ENCODE measurements at places on chromosomes 1 and 21.

GRCh38 chr1:172276120-172276818, 144.2 kb upstream of the C1orf105 start:
- no peak for DNase-seq

- no peak for DNase-seq
These were observed 73.7 kb downstream of the PDE4B start for GRCh38 chr1:65866439-65866838.

- DNase-seq: no peak
These were observed 37.8 kb downstream of the FUBP1 start for GRCh38 chr1:77940921-77941570.

DNA sequence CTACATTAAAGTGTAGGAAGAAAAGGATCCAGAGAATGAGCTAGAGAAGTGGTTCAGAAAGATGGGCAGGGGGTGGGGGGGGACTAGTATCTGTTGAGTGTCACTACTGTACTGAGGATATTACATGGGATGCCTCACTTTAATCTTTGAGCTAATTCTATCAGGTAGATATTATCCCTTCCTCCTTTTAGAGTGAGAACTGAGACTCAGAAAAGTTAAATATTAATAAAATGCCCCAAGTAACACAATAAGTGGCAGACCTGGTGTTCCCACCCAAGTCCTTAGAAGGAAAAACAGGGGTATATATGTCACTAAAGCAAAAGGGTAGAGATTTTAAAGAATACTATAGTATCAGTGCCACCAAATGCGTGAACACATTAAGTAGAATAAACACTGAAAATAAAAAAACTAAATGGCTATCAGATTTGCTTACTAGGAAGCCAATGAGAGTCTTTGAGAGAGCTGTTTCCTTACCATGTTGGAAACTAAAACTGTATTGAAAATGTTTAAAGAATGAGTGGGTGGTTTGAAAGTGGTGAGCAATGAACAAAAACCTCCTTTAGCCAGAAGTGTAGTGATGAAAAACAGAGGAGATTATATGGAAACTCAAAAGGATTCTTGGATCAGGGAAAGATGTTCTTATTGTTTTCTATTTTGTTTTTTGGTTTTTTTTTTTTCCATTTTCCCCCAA, 230.8 kb downstream of the BARHL2 start:
- no peak for DNase-seq

DNA sequence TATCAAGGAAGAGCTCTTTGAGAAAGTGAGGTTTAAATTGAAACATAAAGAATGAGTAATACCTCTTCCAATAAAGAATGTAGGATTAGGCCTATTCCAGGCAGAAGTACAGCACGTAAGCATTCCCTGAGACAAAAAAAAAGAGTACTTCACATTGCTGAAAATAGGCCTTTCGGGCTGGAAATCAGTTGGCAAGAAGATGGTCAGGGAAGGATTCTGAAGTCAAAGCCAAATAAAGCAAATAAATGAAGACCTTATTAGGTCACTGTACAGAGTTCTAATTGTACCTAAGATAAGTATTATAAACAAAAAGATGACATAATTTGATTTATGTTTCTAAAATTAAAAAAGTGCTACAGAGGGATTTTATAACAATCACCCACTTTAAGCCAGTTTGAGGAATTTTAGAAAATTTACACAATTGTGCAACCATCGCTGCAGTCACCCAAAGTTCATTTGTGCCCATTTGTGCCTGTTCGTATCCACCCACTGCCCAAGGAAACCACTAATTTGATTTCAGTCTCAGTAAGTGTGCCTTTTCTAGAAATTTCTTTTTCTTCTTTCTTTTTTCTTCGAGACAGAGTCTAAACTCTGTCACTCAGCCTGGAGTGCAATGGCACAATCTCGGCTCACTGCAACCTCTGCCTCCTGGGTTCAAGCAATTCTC, 58.6 kb downstream of the FMO4 start:
- no peak for DNase-seq

GRCh38 chr1:239717097-239717917, 330.9 kb downstream of the CHRM3 start:
- DNase-seq: no peak

DNA sequence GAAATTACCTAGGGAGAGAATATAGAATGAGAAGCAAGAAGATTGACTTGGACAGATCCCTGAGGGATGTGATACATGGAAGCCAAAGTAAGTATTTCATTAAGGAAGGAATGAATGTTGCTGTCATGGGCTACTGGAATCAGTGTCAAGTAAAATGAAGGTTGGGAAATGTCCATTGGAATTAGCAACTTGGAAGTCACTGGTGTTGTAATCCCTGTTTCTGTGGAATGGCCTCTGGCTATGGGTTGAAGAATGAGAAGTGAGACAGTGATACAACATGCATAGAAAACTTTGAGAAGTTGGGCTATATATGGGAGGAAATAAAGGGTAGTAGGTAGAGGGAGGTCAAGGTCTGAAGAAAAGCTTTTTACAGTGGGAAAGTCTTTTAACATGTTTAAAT, 54.7 kb downstream of the CCDC18 start:
- no peak for DNase-seq

- DNase-seq: no peak
These were observed 563.0 kb downstream of the LRRIQ3 start for GRCh38 chr1:73635021-73635420.

GRCh38 chr1:200075938-200076546, 48.5 kb downstream of the NR5A2 start:
- no peak for DNase-seq

GRCh38 chr1:85398391-85399064, 66.4 kb downstream of the DDAH1 start:
- no peak for DNase-seq

GRCh38 chr1:195958131-195958530, 650.1 kb downstream of the KCNT2 start:
- no peak for DNase-seq

DNA sequence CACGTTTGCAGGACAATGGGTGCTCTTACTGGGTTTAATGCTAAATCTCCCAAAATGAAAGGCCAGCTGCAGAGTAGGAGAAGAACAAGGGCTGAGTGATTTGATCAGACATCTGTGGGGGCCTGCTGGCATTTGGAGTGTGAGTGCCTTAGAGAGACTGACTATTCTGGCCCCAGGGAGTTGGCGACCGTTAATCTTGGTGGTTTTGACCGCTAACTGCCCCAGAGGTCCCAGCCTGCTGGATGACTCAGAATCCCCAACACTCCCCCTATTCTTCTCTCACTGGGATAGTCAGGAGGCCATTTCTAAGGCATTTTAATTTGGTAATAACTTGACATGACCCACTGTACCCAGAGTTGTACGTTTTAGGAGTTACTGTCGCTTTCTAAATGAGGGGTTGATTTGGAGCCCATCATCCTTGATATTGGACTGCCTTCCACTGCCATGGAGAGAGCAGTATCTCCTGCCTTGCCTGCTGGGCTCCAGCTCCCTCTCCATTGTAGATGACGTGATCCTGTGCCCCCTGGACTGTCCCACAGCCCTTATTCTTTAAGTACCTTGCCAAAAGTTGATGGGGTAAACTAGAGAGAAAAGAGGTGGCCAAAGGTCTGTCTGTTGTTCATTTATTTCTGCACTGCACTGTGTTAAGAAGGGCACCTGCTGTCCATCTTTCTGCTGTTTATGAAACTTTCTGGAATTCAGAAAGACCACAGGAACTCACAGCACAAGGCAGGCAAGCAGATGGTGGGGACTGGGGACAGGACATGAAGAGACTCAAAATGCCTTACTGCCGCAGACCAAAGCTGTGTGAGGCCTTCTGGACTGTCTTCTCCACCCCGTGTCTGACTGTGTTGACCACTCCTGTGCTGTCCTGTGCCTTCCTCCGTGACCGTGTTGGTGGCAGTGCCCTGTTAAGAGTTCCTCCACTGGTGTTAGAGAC, 98.2 kb upstream of the ARTN start:
- DNase-seq: no peak

- DNase-seq: no peak
These were observed 26.4 kb upstream of the EEIG2 start for GRCh38 chr1:108533351-108534083.

DNA sequence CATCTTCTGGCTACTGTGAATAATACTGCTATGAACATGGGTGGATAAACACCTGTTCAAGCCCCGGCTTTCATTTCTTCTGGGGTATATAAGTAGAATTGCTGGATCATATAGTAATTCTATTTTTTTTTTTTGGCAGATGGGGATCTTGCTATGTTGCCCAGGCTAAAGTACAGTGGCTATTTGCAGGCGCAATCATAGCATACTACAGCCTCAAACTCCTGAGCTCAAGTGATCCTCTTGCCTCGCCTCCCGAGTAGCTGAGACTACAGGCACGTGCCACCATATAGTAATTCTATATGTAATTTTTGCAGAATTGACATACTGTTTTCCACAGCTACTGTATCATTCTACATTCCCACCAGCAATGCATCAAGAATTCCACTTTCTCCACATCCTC, 27.8 kb downstream of the UBR4 start:
- DNase-seq: no peak

GRCh38 chr1:54944610-54945392, 35.6 kb upstream of the TMEM61 start:
- DNase-seq: peak; percentile 32

- no peak for DNase-seq
These were observed 28.1 kb upstream of the LMO4 start for GRCh38 chr1:87300628-87301027.

- DNase-seq: no peak
These were observed 347.8 kb downstream of the DUSP10 start for GRCh38 chr1:221394011-221394544.

GRCh38 chr1:239742416-239743109, 349.1 kb upstream of the FMN2 start:
- no peak for DNase-seq

DNA sequence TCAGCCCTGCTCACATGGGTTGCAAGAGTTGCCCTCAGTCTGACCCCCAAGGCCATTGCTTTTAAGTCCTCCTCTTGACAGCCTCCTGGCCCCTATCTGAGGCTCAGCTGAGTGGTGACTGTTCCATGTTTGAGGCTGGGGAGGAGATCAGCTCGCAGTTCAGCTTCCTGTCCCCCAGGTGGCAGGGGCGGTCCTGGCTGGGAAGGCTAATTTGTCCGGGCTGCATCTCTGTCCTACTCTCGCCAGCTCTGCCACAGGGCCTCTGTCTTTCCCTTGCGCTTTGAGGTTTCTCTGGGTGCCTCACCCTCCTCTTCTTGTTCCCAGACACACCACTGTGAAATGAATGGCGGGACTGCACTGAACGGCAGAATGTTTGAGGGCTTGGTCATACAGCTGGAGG, 157.3 kb downstream of the KCNJ6 start:
- no peak for DNase-seq

- DNase-seq: no peak
These were observed 21.7 kb upstream of the IRF2BP2 start for GRCh38 chr1:234631721-234632125.

- DNase-seq: no peak
These were observed 178.6 kb downstream of the RRAGC start for GRCh38 chr1:38680801-38681510.

DNA sequence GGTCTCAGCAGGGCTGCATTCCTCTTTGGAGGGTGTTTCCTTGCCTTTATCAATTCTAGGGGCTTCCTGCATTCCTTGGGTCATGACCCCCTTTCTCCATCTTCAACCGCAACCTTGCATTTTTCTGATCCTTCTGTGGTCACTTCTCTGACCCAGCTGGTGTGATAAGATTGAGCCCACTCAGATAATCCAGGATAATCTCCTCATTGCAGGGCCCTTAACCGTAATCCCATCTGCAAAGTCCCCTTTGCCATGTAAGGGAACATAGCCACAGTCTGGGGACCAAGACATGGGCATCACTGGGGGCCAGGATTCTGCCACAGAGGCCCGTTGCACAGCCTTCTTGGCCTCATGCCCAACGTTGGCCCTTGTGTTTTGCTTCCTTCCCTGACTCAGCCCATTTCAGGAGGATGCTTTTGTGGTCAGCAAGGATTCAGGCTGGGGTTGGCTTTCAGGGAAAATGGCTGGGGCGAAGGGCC, 35.0 kb upstream of the IL19 start:
- no peak for DNase-seq

DNA sequence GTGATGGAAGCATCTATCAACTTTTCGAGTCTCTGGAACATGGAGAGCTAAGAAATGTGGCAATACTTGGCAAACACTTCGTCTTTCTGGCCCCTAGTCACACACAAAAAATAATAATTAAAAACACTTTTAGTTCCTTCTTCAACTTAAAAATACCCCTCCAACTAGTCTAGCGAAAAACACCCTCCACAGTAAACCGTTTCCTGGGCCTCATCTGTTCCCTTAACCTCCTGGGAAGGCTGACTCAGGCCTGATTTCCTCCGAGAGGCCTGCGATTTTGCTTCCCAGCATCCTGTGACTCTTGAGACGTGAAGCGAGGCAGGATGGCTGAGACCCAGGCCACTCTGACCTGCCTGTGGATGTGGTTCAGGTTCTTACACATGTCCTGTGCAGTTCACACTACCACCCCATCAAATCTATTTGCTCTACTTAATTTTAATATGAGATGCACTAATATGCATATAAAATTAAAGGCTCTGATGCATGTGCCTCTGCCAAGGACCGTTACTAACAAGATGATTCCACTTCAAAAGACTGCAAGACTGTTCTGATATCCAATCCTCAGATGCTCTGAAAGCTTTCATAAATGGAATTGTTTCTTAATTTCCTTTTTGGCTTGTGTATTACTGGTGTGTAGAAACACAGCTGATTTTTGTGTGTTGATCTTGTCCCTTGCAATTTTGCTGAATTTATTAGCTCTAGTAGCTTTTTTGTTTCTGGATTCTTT, 3.5 kb downstream of the NAV1 start:
- DNase-seq: no peak

GRCh38 chr21:35529171-35529863, 480.2 kb upstream of the RUNX1 start:
- no peak for DNase-seq

GRCh38 chr1:238254935-238255334, 364.2 kb upstream of the ZP4 start:
- no peak for DNase-seq

- no peak for DNase-seq
These were observed 100.3 kb upstream of the SGIP1 start for GRCh38 chr1:66433611-66434010.

- no peak for DNase-seq
These were observed 294.7 kb downstream of the SIPA1L2 start for GRCh38 chr1:232335261-232335660.

DNA sequence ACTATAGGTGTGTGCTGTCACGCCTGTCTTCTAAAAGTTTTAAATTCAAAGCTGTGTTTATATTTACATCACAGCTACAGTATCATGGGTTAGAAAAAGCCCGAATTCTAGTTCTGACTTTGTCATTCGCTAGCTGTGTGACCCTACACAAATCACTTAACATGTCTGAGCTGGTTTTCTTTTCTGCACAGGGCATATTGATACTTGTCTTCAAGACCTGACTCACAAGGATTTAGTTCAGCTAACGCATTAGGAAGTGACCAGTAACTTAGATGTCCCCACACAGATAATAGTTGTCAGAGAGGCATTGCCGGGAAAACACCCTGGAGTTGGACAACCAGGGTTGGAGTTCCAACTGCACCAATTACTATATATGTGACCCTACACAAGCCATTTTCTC, 25.9 kb downstream of the GIPC2 start:
- DNase-seq: no peak

DNA sequence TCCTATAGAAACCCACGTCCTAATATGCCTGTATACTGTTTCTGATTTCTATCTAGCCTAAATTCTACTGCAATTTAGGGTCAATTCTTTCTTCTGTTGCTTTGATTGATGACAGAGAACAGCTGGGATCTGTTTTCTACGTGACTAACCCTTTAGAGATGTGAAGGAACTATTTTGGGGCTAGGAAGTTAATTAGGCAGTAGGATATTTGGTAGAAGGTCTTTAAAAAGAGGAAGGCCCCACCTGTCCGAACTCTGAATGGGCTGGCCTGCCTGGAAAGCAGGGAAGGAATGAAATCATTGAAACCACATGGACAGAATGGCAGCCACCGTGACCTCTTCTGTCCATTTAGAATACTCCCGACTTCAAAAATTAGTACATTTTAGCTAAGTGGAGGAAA, 21.0 kb downstream of the EIF2D start:
- no peak for DNase-seq

All from stimulated activated CD8-positive, alpha-beta memory T cell treated with anti-CD3 and anti-CD28 coated beads, Interleukin-2, amount 100 ng/mL, for 1 hour (primary cell).